ENCODE measurements at places on chromosomes 16 and 17.
A peak's percentile ranks its signal among the peaks of the same experiment; 100 is the strongest.

DNA sequence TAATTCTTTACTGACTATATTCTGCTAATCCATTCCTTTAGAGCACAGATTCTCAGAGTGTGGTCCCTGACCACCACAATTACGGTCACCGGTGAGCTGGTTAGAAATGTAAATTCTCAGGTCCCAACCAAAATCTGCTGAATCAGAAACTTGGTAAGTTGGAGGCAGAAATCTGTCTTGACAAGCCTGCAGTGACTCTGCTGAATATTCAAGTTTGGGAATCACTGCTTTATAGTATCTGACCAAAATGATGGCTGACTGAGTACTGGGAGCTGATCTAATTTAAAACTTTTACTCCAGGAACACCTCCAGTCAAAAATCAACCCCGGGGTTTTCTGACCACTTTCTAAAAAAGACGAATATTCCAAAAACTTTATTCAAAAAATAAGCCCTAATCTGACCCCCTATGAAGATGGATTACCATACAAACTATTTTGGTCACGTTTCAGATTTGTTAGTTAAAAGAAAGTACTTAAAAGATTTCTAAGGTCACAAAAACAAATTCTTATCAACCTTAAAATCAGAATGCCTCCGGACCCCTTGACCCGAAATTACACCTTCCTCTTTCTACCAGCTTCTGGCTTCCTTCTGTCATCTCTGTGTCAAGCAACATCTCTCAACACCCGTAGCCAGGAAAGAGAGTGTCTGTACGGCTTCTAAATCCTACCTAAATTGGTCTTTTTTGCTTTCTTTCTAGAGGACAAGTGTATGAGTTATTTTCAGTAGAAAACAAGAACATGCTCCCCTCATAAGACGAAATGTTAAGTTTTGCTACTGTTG, 38.6 kb downstream of the CREBBP start:
- no peak for DNase-seq

DNA sequence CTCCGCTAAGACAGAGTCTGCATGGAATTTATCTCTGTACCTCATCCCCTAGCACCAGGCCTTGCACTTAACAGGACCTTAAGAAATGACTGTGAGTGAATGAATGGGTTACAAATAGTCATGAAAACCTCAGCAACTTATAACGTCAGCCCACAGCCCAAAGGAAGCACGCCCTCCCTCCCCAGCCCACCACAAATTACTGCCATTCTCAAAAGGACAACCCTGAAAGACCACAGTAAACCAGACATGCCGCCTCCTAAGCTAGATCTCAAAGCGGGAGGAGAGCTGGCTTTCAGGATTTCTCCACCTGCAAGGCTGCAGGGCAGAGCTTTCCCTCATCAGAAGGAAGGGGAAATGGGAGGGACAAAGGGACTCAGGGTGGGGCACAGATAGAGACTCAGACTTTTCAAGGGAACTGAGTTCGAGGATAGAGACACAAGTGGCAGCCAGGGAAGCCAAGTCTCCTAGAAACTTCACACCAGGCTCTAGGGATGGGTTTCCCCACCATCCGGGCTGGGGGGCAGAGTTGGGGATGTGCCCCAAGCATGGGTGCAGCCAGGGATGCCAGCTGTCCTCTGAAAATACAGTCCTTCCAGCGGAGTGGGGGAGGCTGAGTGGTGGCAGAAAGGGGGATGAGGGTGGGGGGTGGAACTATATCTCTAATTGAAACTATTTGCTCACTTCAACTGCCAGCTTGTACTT, 56.7 kb downstream of the PLXDC1 start:
- DNase-seq: no peak

DNA sequence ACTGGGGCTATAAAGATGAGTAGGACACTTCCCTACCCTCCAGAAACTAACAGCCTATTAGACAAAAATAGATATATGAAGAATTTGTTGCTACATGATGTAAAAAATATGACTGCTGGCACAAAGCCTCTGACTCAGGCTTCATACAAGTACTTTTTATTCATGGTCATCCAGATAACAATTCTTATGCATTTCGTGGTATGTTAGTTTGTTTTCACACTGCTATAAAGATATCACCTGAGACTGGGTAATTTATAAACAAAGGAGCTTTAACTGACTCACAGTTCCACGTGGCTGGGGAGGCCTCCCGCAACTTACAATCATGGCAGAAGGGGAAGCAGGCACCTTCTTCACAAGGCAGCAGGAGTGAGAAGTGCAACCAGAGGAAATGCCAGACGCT, 112.5 kb upstream of the HLF start:
- peak; percentile 5 for DNase-seq

DNA sequence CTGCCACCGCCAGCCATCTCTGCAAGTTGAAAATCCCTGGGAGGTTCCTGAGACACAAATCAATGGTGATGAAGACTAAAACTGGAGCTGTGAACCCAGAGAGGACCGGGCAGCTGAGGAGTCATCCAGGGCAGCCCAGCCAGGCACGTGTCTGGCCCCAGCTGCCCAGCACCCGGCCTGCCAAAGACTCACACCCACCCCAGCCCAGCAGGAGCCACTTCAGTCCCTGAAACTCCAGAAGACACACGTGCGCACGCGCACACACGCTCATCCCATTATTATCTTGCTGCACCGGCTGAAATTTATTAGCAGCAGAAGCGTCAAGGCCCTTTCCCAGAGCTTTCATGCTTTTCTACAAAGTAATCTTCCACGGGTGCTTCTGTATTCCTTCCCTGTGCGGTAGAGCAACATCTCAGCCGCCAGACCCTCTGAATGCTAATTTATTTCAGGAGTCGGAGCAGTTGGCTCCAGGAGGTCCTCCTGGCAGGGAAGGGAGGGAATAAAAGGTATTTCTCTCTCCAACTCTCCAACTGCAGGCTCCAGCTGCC, 59.8 kb upstream of the RBFOX3 start:
- DNase-seq: no peak

DNA sequence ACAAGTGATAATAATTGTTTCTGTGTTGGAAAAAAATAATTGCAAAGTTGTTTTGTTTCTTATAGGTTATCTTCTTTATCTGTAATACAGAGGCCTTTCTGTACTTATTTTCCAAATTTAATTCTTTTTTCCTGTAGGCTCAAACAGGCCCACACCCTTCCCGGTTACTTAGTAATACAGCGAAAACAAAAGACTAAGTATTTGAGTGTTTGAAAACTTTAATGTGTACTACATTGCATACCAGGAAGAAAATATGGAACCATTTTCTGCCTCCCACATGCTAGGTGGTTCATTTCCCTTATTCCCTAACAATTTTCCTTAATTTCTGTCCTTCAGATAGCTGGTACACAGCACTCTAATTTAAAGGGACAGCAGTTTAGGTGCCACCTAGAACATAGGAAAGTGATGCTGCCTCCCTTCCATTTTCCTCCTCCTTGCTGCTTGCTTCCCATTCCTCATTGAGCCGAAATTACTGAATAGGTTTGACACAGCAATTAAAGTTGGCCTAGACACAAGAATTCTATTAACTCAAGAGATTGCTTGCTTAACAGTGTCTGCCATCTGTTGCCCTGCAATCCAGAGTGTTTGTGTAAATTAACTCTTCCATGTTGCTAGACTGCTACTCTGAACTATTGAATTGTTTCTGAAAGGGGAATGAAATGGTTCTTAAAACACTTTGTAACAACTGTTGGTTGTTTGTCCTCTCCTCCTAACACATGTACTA, 24.2 kb downstream of the CYB5B start:
- DNase-seq: peak; percentile 53

GRCh38 chr17:3763777-3764170, 37.2 kb downstream of the ITGAE start:
- no peak for DNase-seq

- DNase-seq: no peak
Observed at GRCh38 chr17:56426901-56427300, 166.6 kb upstream of the NOG start.
